CD4-positive, CD25-positive, alpha-beta regulatory T cell (primary cell): ENCODE measurements at places on chromosomes 6 and 20. TPM values are rescaled to one million over a fixed set of nuclear protein-coding genes. Genes with fewer than 3 reads are reported as not detected.

GRCh38 chr6:43076464-43077332 is 584 bp downstream of the PTK7 start:
- no peak for DNase-seq

- no peak for DNase-seq
These were observed 10.0 kb downstream of the DYNLT2 start for GRCh38 chr6:169741344-169741743.

GRCh38 chr6:21614226-21614625 is 20.7 kb downstream of the SOX4 start:
- DNase-seq = no peak

GRCh38 chr6:40887792-40888340 is 151.2 kb downstream of the UNC5CL start:
- DNase-seq = no peak

GRCh38 chr6:93389192-93389591 is 30.2 kb downstream of the EPHA7 start:
- no peak for DNase-seq

ID4 gene
- polyA plus RNA-seq = not detected

PRSS35 gene
- polyA plus RNA-seq = not detected
